Transverse colon (tissue), 4 donors: ENCODE measurements at places on chromosomes 4 and X.

DNA sequence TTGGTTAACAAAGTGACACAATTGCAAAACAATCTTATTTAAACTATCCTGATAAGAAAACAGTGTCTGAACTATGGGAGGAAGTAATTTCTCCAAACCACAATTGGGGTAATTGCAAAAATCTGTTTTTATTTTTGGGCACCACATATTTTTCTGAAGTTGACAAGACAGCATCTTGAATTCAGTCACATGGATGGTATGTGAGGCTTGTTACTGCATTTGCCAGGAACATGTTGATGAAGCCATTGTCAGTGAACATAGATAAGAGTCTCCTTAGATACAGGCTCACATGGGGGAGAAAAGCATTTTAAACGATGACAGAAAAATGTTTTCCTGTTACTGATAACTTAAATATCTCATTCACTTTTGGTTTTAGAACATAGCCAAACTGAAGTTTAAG is 5.5 kb upstream of the USP53 start:
- DNase-seq, result no peak

DNA sequence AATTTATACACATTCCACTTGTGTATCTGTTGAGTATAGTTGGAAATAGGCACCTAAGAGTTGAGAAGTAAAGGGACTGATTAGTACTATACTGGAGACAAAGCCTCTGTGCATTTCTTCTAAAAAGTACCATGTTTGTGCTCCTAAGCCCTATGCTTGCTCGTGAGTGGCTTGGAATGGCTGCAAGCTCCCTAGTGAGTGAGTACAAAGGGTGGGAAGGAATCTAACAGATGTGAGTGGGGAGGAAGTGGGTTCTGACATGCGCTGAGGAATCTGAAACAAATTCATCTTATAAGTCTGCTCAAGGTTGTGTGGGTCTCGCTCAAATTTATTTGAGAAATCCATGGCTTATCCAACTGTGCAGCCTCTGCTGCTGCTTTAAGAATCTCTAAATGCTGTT is 13.3 kb downstream of the SPCS3 start:
- DNase-seq, result no peak

DNA sequence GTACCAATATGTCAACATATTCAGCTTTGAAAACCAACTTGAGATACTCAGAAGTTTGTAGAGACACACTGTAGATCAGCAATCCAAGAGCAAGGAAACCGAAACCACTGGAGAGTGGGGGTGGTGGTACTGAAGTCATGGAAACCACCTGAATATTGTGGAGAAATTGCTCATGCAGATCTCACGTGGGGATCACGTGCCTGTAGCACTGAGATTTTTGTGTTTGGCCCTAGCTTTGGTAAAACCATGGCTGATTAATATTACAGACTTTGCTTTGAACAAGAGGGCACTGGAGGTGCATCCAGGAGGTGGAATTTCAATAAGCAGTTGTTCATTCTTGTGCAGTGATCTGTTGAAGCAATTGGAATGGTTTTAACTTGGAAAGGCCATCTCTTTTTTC is 47.2 kb downstream of the GBA3 start:
- no peak for DNase-seq

DNA sequence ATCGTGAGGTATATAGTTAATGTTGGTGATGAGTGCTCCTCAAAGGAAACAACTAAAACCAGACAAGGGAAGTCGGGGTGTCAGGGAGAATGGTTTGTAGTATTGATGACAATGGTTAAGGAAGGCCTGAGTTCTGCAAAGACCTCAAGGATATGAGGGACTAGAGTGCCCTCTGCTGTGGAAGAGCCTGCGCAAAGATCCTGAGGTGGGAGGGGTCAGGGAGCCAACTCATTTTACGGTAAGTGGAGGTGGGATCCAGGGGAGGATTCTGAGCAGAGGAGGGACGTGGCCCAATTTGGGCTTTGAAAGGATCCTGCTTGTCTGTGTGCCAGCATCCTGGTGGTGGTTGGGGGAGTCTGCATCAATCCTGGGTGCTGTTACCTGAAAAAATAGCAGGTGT is 11.3 kb downstream of the UBA1 start:
- no peak for DNase-seq

DNA sequence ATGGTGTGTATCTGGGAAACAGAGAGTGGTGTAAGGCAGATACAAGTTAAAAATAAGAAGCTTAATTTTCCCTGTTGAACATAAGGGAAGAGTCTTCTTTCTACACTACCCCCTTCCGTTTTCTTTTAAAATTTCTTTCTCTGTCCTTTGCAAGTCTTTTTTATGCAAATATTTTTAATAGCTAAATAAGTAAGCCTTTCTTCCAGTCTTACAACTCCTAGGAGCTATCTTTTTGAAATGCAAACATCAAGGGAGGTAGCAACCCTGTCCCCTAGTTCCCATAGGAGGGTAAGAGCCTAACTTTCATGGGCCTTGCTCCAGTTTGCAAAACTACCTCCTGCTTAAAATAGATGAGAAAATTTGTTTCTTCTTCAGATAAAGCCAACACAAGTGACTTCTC is 121.5 kb downstream of the MBNL3 start:
- DNase-seq, result no peak
